Fibroblast of skin of right quadriceps (primary cell): ENCODE measurements at places on chromosomes 4 and X.

- no peak for DNase-seq
These were observed 74.4 kb upstream of the DDX3X start for GRCh38 chrX:41259516-41259915.

GRCh38 chr4:88981993-88982392 lies 75.0 kb downstream of the FAM13A start:
- no peak for DNase-seq

DNA sequence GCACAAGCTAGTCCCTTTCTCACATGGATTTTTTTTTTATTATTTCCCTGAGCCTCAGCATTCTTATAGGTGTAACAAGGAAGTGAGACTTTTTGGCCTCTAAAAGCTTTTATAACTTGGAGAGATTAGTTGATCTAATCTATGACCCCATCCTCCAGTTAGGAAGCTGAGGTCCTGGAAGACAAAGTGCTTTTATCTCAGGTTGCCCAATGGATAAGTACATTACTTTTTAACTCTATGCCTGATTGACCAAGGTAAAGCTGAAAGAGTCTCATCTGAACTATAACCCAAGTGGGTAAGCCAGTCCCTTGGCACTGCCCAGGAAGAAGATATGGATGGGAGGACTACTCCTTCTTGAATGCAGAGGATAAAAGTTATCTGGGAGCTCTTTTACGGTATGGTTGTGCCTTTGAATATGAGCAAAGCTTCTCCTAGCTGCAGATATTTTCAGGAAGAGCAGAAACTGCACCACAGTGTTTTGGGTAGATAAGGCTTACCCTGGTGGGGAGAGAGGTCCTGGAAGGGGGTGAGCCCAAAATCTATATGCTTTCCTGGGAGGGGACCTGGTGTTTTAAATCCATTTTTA lies 40.2 kb downstream of the VSIG4 start:
- DNase-seq: no peak

DNA sequence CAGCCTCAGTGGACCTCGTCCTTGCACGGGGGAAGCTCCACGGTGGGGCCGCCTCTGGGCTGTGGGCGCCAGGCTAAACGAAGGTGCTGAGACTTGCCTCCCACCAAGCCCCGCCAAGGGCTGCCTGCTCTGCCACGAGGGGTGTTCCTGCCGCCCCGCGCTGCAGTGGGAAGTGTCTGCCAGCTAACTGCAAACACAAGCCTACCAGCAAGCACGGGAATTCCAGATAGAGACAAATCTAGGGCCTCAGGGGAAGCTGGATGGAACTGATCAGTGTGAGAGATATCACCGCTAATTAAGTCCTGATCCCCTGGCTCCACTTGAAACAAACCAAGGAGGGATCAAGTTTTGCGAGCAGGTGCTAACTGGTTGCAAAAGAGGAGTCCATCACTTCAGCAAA lies 181.6 kb upstream of the LEF1 start:
- no peak for DNase-seq

GRCh38 chrX:150966235-150966634 lies 16.9 kb upstream of the HMGB3 start:
- no peak for DNase-seq

DNA sequence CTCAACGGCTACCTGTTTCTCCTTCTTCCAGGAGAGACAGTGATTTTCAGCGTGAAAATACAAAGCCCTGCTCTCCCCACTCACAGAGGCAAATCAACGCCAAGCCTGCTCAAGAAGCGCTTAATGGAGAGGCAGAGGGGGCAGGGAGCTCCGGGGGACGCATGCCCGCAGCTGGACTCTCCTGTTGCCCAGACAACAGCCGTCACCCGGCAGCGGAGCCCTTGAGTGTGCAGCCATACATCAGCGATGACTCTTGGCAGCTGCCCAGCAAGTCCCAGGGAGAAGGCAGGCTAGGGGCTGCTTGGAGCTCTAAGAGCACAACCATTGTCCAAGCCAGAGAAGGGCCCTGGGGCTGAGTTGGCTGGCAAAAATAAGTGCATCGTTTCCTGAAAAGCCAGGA lies 71.0 kb upstream of the AFAP1 start:
- peak; percentile 61 for DNase-seq

DNA sequence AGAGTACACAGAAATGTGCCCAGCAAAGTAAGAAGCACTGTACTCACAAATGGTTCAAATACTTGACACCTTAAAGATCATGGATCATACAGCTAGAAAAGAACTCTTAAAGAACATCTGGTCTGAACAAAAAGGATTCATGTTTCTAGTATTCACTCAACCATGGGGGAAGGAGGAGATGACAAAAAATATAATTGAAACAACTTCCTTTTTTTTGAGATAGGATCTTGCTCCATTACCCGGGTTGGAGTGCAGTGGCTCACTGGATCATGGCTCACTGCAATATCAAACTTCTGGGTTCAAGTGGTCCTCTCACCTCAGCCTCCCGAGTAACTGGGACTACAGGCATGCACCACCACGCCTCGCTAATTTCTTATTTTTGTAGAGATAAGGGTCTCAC lies 6.0 kb downstream of the DHX15 start:
- no peak for DNase-seq

GRCh38 chrX:11665168-11666111 lies at the start of gene ARHGAP6:
Gene ARHGAP6, minus strand, starts transcription at chrX:11665920. Its CDS starts 1,092 bp downstream, at chrX:11664828.
- DNase-seq: peak; percentile 51

GRCh38 chrX:689983-690382 lies 59.4 kb downstream of the SHOX start:
- DNase-seq: no peak

- no peak for DNase-seq
These were observed 7.3 kb upstream of the DCTD start for GRCh38 chr4:182924497-182924896.

GRCh38 chr4:82913305-82913704 lies 12.8 kb downstream of the THAP9 start:
- no peak for DNase-seq

- no peak for DNase-seq
These were observed 25.6 kb upstream of the SORBS2 start for GRCh38 chr4:185837415-185838103.
